Effector CD8-positive, alpha-beta T cell (primary cell): ENCODE measurements at places on chromosomes 6 and 20.

DNA sequence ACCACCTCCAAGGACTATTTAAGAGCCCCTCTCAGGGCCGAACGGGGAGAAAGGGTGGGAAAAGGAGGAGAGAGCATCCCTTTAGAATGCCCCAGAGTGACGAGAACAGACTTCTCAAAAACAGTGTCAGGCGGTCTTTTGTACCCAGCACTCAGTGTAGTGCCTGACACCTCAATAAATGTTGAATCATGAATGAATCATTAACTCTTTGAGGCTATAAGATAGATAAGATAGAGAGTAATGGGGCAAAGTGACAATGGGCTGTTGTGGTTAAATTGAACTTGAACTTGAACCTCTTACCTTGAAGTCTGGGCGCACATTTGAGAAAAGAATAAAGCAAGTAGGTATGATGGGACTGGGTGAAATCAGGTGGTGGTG, 7.4 kb downstream of the TCF21 start:
- DNase-seq, result no peak

- DNase-seq, result no peak
Observed at GRCh38 chr6:53244399-53244931, 95.8 kb upstream of the GCM1 start.

DNA sequence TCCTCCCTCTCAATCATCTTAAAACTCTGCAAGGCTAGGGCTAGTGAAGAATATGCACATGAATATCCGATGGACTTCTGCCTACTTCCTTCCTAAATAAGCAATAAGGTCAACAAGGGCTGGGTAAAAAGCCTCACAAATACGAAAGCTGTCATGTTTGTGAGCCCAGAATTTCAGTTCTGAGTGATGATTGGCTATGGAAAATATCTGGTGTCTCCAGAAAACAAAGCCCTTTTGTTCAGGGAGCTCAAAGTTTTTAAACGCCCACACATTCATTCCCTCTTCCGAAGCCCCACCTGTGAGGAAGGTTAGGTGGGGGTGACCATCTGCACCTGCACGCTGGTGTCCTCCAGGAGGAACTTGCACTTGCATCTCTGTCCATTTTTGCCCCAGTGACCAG, 126.9 kb upstream of the ARMC2 start:
- DNase-seq, result no peak

GRCh38 chr6:79833964-79834284, 113.4 kb downstream of the ELOVL4 start:
- no peak for DNase-seq

GRCh38 chr6:82597201-82597600, 233.6 kb downstream of the TPBG start:
- DNase-seq, result no peak

GRCh38 chr6:112576423-112576822, 229.3 kb downstream of the RFPL4B start:
- DNase-seq, result no peak

GRCh38 chr6:70470016-70470415, 56.7 kb downstream of the FAM135A start:
- DNase-seq, result no peak

GRCh38 chr20:56859039-56859800, 230.1 kb downstream of the TFAP2C start:
- no peak for DNase-seq

DNA sequence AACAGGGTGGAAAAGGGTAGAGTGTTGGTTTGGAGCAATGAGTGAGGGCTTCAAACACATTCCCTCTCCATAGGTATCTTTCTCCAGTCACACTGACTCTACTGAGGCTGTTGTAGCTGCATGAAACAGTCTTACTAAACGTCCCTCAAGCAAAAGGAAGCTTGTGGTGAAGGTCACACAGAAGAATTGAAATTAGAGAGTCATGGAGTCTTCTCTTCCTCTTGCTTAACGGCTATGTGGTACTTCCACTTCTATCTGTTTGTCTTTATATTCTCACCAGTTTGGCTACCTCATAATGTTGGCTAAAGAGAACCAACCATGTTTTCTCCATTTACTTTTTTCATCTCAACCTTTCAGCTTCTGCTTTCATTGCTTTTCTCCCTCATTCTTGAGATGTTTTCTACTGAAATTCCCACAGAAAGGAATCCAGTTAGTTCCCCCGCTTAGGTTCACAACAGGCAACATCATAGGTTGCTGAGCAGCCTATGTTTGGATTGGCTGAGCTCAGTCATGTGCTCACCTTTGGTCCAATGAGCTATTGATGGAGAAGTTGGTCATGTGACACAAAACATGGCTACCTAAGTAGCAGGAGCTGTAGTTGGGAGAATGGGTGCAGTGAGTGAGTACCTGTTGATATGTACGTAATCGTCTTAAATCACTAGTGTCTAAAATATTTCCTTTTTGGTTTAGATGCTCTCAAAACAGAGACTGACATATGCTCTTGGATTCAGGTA, 99.8 kb downstream of the SNAP25 start:
- DNase-seq, result no peak

DNA sequence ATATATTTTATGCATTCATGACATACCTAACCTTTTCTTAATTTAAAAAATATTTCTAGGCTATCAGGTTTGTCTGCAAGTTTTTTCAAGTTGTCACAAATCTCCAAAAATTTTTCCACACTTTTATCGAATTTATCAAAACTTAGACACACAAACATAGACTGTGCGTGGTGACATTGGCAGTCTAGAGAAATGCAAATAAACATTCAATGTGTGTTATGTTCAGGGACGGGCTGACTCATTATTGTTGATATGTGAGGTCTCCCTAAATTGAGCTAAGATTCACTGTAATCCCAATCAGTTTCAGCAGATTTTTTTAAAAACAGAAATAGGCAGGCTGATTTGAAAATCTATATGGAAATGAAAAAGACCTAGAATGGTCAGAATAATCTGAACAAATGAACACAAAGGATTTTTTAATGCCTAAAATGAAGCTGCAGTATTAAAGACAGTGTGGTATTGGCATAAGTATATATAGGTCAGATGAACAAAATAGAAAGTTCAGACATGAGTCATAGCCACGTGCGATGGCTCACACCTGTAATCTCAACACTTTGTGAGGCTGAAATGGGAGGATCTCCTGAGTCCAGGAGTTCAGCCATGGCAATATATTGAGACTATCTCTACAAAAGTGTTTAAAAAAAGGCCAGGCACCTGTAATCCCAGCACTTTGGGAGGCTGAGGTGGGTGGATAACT, 19.2 kb downstream of the BLTP3A start:
- no peak for DNase-seq

DNA sequence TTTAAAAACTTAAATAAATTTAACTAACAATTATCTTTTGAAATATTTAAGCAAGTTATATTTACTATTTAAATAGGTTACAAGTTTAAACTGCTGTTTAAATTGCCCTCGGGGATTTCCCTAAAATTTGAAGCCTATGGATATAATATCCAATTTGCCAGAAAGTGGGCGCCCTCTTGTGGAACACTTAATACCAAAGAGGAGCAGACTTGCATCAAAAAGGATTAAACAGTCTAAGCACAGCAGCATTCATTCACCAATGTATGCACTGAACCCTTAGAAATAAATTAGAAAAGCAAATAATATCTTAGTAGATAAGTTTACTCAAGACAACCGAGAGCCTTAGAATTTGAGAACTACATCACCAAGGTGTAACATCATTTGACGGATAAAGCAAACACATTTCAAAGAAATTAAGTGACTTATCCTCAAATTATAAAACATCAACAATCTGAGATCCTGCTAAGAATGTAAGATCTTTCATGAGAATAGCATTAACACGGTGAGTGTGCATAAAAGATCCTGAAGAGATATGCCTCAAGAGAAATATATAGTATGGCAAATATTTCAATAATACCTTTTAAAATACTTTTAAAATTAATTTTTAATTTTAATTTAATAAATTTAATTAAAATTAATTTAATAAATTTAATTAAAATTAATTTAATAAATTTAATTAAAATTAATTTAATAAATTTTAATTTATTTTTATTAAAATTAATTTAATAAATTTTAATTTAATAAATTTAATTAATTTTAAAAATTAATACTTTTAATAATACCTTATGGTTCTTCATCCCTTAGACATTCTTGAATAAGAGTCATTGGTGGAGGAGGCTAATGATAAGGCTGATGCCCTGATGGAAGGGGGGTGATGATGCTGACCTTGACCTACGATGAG, 11.5 kb upstream of the MEP1A start:
- no peak for DNase-seq

GRCh38 chr6:37171970-37172812, 2.2 kb downstream of the PIM1 start:
- peak; percentile 85 for DNase-seq

DNA sequence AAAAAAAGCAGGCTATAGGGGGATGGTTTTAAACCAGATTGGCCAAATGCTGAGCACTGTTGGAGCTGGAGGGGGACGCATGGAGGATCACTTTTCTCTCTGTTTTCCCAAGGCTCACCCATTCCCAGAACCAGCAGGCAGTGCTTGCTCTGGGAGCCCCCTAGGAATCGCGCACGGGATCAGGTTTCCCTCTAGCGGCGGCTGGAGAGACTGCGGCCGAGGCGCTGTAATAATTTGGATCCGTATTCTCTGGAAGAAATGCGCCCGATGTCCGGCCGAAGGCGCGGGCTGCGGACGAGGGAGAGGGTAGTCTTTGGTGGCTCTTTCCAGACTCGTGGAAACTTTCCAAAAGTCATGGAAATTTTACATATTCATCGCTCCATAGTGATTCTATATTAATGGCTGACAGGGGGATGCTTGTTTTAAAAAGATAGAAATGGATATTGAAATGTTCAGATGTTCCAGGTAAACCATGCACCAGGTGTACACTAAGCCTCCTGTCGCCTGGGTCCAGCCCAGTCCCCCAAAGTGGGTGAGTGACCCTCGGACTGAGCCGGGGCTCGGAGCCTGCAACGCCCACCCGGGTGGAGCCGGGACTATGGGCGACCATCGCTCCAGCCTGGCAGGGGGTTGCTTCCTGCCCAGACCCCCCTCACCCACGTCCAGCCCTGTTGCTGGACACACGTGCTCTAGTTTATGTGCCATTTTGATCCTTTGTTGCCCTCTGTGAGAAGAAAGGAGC, 78.7 kb upstream of the PHACTR3 start:
- DNase-seq, result no peak

DNA sequence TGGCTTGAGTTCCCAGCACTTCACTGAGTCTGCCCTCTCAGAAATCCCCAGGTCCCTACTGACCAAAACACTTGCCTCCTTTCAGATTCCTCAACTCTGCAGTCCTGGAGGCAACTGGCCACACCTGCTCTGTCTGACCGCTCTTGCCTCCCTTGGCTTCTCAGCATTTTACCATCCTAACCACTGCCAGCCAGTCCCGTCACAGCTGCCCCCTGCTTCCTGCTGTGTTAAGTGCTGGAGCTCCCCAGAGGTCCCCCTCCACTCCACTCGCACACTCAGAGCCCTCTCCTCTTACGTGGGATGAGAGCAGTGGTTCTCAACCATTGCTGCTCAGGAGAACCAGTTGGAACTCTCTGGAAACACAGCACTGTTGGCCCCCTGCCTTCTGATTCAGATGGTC, 20.5 kb downstream of the ADAT2 start:
- no peak for DNase-seq

DNA sequence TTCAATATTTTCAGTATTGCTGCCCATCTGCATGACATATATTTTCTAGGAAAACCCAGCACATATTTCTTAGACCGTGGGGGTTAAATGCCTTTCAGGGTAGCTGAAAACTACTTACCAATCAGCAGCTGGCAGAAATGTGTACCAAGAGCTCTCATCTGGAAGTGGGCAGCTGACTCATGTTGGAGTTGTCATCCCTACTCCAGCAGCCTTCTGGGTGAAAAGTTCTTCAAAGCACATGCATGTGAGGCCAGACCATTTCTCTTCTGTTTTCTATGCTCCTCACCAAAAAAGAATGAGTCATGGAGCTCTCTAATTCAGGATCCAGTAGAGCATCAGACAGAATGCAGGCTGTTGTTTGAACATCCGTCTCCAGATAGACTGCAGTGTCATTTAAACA, 135.5 kb downstream of the PAX1 start:
- no peak for DNase-seq

DNA sequence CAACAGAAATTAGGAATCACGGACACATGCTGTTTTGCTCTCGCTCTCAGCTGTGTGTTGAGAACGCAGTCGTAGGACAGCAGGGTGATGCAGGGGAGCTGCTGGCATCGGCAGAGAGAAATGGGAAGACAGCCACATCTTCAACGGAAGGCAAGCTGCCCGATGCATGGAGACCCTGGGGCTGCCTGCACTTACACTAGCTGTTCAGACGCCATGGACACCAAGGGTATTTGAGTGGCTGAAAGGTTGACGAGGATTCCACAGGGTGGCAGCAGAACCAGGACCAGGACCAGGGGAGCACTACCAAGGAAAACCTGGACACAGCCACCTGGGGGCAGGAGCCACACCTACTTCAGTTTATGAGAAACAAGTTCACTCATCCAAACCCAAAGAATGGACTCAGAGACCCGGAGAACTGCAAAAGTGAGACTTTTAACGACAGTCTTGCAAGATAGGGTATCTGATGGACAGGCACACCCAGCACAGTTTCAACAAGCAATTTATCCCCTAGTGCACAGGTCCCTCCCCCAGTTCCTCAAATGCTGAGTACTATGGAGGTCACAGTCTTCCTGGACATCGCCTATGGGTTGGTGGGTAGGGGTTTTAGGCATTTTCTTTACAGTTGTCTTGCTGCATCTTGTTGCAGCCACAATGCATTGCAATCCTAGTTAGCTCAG, 56.3 kb upstream of the ENTPD6 start:
- DNase-seq, result no peak

DNA sequence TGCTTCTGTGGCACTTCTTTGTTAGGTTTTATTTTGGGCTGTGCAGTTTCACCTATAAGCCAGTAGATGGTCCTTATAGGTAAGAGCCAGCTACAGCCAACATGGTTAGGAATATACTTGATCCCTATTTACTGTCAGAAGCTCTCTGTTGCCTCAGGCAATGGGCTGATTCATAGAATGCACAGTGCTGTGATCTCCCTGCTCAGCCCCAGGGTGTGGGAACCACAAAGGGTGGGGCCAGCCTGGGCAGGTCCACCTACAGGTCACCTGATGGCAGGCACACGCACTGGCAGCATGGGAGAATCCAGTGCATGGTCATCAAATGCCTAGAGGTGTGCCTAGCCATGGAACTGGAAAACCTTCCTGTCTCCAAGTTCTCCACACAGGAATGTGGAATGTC, 191.9 kb downstream of the MOXD1 start:
- no peak for DNase-seq

DNA sequence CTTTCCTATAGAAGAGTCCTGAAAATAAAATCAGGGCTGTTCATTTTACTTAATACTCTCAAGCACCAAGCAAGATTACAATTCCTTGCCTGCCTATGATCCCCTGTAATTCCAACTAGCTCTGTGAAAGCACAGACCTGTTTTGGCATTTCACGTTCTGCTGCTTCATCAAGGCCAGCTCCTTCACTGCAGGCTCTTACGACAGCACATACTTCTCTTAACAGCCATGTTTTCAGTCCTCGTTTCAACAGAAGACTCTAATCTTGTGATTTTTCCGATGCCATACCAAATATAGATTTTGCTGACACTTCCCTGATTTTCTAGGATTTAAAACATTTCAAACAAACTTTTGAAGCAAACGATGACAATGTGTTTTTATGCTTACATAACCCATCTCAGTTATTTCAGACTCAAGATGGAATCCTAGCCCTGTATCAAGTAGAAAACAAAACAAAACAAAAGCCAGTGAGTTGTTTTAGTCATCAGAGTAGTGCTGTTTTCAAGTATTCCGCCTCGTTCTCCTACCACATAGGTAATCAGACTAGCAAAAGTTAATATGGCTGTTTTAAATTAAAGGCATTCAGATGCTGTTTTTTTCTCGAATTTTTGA, 616.5 kb upstream of the CITED2 start:
- DNase-seq, result no peak
